ENCODE measurements at places on chromosomes 11 and 22.

DNA sequence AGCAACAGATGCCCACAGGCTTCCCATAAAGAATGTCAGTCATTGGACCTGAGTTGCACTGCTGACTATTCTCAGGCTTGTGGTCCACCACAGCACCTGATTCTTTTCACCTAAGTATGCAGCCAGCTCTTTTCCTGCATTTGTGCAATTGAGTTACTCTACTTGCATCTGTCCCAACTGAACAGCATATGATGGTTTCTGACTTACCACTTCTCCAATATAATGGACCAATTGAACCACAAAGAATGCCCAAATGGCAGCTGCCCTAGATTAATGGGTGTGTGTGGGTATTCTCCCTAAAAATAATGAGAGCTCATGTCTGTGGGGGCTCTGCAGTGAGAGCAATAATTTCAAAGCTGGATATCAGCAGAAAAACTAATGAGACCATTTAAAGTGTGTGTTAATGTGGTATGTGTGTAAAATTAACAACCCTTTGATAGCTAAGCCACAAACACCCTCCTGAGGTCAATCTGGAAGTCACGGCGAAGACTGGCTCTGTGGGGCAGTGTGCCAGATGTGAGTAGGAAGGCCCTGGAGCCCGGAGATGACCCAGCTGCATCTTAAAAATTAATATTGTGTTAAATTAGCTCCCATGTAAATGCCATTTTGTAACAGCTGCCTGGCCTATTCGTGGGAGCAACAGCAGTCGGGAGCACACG is 43.8 kb downstream of the SC5D start:
- DNase-seq, result no peak

DNA sequence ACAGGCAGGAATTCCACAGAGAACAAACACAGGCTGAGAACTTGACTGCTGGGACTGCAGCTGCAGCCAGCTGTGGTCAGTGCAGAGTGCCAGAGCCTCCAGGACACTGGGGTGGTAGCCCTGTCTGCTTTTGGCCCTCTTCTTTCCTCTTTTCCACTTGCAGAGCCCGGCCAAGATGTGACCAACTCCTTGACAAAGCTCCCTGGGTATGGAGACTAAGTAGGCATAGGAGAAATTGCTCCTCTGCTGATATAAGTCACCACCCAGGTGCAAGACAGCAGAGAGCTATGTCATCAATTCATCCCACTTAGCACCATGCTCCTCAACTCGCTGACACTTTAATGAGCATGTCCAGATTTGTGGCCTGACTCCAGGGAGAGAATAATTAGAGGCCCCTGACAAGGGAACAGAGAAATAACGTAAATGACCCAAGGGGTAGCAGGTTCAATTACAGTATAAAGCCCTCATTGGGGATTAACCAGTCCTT is 369.4 kb upstream of the B3GAT1 start:
- no peak for DNase-seq

- no peak for DNase-seq
Observed at GRCh38 chr22:32612834-32613233, 138.2 kb downstream of the FBXO7 start.

GRCh38 chr11:27174021-27174420 is 133.4 kb downstream of the BBOX1 start:
- no peak for DNase-seq

GRCh38 chr11:129612447-129612961 is 203.1 kb upstream of the TMEM45B start:
- DNase-seq, result no peak

DNA sequence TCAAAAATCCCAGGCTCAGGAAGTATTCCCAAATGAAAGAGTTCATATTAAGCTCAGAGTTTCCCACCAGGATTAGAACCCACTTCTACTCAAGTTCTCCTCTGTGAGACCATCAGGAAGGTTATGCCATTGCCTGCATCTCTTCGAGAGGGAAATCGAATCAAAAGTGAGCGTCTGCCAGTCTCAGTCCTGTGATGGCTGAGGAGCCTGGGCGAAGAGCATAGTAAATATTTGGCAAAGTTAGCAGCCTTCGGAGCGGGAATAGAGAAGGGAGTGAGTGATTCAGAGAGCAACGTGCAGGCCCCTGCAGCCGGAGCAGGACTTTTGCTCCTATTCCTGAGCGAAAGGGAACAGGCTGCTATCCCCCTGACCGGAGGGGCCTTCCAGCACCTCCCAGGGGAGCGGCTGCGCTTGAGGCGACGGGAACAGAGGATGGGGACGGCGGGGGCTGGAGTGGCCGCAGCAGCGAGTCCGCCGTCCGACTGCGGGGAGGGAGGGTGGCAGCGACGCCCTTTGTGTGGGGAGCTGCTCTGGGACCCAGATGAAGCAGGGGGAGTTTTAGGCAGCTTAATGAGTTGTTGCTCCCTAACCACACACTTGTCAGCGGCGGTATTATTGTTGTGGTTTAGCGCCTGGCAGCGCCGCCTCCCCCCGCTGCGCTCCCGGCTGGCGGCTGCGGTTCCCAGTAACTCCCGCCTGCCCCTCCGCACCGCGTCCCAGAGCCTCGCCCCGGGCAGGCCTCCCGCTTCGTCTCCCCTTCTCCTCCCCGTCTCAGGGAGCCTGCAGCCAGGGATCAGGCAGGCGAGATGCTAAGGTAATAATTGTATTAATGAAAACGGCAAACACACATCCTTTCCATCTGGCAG is 21.7 kb upstream of the NRGN start:
- no peak for DNase-seq

Data from activated T-cell treated with anti-CD3 and anti-CD28 coated beads, Interleukin-2, amount 50 U/mL, for 48 hours (primary cell).